ENCODE measurements at places on chromosomes 7 and 10.

DNA sequence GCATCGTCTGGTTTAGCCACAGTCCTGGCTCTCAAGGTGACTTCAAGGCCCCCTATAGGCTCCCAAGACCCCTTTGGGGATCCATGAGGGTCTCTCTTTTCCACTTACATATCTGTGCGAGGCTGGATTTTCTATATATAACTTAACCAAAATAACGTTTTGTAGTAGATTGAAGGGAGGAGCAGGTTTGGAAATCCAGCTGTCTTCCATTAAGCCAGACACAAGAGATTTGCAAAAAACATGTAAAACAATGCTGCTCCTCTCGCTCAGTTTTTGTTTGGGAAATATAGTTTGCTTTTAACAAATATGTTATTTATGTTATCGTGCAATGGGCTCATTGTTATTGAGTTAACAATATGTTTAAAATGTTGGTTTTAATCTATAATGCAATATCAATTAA, 811.2 kb downstream of the TYW1 start:
- DNase-seq, result no peak

- DNase-seq, result no peak
Observed at GRCh38 chr10:4704034-4704545, 121.9 kb upstream of the AKR1E2 start.

- no peak for DNase-seq
Observed at GRCh38 chr10:132392811-132393694, 3.9 kb upstream of the PWWP2B start.

DNA sequence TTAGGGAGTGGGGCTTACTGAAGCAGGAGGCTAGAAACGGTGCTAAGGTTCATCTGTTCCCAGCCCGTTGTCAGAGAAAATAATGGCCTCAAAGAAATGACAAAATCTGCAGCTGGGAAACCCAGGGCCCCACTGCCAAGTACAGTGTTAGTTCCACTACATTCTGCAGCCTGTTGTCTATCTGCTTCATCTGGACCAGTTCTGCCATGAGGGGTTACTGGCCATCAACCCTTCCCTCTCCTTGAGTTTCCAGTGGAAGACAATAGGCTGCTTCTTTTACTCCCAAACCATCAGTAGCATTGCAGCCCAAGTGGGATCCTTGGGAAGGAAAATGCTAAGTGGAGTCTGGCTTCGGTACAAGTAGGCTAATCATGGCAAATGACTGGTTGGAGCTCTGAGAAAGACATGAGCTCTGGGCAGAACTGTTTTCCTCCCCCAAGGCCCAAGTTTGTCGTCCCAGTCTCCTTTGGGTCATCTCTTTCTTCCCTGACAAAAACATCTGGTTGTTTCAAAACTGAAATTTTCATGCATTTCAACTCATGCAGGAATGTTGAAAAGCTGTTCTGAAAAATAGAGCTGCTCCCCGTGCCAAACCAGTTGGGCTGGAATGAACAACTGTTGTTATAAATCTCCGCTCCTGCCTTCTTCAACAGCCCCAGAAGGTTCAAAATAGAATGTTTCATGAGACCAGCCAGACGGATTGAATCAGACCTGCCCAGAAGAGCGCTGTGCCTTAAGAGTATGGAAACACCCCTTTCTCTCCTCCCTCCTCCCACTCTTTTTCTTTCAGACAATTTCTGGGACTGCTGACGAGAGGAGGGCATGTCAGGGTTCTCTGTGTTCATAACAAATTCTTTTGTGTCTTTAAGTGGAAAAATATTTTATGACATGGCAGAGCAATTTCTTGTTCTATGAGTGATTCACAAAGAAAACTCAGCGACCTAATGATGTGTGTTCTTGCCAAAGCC, 116.6 kb downstream of the RAB18 start:
- no peak for DNase-seq

GRCh38 chr7:5838761-5839500, 41.7 kb upstream of the OCM start:
- no peak for DNase-seq

GRCh38 chr7:18471476-18472160, 23.9 kb upstream of the HDAC9 start:
- DNase-seq, result no peak

- DNase-seq, result no peak
Observed at GRCh38 chr7:147394329-147394728, 1196.2 kb upstream of the C7orf33 start.

DNA sequence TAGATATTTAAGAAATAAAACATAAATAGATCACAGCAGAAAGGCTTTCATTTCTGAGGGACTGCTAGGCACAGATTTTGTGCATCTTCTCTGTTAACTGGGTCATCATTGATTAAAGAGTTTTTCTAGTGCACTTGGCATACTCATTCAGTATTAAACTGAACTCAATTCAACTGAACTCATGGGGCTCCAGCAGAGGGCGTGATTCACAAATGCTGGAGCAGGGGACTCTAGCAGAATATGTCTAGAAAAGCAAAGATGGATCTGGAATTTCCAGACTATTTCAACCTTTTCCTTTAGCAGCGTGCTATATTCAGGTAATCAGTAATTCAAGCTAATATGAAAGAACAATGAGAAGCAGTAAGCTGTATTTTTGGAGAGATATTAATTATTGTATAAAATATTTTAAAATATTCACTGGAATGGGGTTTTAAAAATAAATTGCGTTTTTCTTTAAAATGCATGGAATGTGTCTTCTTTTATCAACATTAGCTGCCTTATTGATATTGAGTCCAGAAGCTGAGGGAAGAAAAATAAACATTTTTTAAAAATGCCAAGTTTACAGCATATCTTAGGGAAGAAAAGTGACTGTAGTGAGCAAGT, 296.8 kb upstream of the CACNA2D1 start:
- DNase-seq, result no peak

DNA sequence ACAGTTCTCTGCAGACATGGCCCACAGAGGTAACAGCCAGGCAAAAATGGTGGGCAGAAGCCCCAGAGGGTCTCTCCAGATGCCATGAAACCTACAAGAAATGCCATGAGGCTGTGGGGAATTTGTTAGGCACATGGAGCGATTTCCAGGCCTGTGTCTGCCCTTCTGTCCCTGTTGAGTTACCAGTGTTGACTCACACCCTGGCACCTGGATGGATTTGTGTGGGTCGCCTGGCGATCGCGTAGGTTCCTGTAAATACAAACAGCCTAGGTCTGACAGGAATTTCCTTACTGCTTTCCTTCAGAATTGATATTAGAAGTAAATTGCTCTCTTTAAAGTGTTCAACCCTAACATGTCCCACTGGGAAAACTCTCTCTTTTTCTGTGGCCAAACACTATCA, 164.9 kb upstream of the EEPD1 start:
- no peak for DNase-seq

- DNase-seq, result no peak
Observed at GRCh38 chr10:62853710-62854109, 37.5 kb upstream of the EGR2 start.

DNA sequence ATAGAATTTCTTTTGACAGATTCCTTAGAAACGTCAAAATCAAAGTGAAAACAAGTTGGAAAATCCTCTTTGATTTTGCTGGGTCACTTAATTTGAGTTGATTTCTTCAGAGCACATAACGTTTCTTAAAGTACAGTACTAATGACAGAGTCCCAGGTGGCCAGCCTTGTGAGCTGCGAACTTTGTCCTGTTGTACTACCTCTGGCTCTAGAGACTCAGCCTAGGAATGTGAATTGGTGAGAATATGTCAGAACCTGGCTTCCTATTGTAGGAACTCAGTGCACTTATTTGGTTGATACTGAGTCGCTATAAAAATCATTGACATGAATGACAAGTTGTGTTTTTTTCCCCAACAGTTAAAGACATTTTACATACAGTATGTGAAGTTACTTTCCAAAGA, 20.2 kb downstream of the SDK1 start:
- no peak for DNase-seq
